ENCODE measurements at places on chromosomes 1 and 21. TPM values are rescaled to one million over a fixed set of nuclear protein-coding genes. Genes with fewer than 3 reads are reported as not detected.
A peak's percentile ranks its signal among the peaks of the same experiment; 100 is the strongest.

- DNase-seq = no peak
Observed at GRCh38 chr1:243786531-243786930, 63.5 kb downstream of the AKT3 start.

DNA sequence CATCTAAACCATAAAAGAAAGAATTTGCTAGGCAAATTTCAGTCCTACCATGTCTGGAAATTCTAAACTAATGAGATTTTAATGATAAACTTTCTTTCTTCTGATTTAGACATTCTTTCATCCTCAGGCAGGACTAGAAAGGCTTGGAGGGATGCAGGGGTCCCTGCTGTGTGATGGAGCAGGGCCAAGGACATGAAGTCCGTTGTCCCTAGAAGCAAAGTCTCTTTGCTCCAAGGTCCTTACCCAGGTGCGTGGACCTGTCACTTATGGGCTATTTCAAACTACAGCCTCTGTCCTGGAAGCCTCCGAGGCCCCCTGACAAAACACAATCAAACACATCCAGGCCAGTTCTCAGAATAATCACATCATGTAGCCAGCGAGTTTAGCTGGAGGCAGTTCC, 26.6 kb downstream of the URB1 start:
- no peak for DNase-seq

DNA sequence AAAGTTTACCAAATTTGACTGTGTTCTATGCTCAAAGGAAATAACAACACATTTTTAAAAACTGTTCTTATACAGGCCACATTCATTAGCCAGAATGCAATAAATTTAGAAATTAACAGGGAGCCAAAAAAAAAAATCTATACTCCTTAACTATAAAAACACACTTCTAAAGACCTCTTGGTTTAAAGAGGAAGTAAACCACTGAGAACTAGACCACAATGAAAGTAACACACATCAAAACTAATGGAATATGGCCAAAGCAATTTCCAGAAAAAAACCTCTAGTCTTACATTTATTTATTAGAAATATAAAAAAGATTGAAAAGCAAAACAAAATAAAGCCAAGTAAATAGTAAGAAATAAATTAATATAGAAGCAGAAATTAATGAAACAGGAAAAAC, 48.9 kb upstream of the GADD45A start:
- DNase-seq = no peak

DNA sequence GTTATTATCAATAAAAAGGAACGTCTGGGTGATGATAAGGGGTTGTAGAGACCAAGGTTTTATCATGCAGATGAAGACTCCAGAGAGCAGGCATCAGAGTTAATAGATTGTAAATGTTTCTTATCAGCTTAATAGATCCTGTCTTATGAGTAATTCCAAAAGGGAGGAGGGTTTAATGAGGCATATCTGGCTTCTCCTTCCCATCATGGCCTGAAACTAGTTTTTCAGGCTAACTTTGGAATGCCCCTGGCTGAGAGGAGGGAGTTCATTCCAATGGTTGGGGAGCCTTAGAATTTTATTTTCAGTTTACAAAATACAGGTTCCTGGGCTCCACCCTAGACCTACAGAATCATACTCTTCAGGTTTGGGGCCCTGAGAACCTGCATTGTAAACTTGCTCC, 13.5 kb downstream of the PLA2G2D start:
- peak; percentile 18 for DNase-seq

GRCh38 chr1:94746635-94747525, 73.3 kb upstream of the SLC44A3 start:
- no peak for DNase-seq

MAPKAPK2 gene
- total RNA-seq = 32.0 TPM

- DNase-seq = no peak
Observed at GRCh38 chr1:220803401-220804201, 16.9 kb downstream of the MTARC1 start.

DNA sequence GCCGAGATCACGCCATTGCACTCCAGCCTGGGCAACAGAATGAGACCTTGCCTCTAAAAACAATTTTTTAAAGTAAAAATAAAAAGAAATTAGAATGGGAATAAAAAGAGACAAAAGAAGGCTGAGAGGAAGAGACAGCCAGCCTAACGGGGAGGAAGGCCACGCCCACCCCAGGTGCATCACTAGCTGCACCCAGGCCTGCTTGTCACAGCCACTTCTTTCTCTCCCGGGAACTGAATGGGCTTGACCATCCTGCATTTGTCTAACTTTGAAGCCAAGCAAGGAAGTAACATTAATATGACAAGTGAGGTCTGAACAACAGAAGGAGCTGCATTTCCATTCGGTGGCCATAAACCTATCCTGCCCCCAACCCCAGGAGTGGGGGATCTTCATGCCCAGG, 20.8 kb upstream of the EFNA1 start:
- no peak for DNase-seq

DNA sequence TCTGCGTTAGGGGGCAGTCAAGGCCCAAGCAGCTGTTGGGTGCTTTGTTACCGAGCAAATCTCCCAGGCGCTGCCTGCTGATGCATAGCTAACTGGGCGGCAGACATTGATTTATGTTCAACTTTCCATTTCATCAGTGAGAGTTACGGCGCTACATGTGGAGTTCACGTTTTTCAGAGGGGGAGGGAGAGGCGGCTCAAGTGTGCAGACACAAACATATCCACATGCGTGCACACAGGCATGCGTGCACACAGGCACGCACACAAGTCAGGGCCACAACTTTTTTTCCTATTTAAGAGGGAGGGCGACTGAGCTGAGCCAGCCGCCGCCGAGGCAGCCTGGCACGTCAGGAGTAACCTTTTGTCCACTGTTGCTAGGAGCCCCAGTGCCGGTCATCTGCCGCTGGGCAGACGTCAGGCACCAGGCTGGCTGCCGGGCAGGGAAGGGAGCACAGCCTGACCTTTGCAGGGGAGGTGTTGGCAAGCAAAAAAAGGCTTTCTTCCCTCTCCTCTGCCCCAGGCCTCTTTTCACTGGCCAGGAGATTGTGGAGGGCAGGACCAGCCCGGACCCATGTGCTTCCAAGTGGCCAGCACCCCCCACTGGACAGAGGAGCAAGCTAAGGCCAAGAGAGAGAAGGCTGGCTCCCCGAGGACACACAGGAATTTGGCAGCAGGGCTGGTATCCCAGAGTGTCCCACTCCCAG, 73.3 kb downstream of the MRPL37 start:
- DNase-seq = peak; percentile 83

- no peak for DNase-seq
Observed at GRCh38 chr1:207414606-207415108, 39.5 kb upstream of the CR2 start.

CFHR3 gene
- total RNA-seq = not detected

DNA sequence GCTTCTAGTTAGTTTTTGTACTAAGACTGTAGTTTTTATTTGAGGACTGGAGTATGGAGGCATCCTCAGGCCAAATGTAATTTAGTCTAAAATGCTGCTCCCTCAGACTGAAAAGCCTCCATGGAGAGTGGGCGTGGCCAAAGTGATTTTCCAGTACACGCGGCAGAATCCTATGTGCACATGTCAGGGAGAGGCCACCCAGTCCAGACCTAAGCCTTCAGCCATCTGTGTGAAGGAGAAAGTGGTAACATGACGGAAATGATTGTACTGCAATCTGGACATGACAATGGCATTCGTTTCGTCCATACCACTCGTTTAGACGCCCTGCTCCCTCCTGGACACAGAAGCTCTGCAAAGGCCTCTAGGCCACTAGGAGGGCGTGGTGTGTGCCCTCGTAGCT, 56.2 kb downstream of the PCP4 start:
- DNase-seq = no peak

XCL2 gene
- total RNA-seq = not detected

DNA sequence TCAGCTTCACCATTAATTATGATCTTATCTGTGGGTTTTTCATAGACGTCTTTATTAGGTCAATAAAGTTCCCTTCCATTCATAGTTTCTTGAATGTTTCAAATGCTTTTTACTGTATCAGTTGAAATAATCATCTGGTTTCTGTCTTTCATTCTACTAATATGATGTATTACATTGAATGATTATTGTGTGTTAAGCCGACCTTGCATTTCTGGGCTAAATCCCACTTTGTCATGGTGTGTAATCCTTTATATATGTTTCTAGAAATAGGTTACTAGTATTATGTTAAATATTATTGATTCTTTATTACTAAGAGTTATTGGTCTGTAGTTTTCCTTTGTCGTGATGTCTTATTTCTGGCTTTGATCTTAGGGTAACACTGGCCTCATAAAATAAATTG, 134.9 kb downstream of the FASLG start:
- no peak for DNase-seq

IL24 gene
- 0.11 TPM for total RNA-seq

- peak; percentile 75 for DNase-seq
Observed at GRCh38 chr1:172359491-172359999, 60.9 kb upstream of the C1orf105 start.

PLA2G2A gene
- total RNA-seq = not detected

GRCh38 chr1:61056573-61057439, 25.6 kb upstream of the NFIA start:
- peak; percentile 57 for DNase-seq

DNA sequence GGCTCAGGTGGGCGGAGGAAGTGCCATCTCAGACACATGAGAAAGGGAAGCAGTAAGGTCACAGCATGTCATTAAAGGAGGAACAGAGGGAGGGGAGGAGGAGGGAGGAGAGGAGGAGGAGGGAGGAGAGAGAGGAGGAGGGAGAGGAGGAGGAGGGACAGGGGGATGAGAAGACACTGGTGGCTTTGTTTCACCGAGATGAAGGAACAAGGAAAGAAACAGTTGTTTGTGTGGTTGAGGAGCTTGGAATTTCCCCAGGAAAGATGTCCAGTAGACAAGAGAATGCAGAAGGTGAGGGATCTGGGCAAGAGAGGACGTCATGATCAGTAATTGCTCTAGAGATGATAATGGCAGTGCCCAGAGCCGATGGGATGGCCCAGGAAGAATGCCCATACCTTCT, 97.7 kb downstream of the AJAP1 start:
- DNase-seq = no peak

DNA sequence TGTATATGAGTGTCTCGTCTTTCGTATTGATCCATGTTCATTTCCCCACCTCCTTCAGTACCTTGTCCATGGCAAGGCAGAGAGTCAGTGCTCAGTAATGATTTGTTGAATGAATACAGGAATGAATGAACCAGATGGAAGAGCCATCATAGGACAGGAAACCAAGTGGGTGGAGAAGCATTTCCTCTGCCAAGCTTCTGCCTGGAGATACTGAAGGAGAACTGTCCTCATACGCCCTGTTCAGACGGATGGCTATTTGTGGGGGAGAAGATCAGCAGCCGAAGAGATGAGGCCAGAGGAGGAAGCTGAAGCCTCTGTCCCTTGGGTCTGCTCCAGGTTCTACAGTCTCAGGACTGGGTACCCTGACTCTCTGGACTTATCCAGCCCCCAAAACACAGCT, 5.8 kb downstream of the FAM43B start:
- DNase-seq = no peak

- no peak for DNase-seq
Observed at GRCh38 chr1:36669262-36669661, 186.5 kb upstream of the CSF3R start.

LRRC38 gene
- not detected for total RNA-seq

DNA sequence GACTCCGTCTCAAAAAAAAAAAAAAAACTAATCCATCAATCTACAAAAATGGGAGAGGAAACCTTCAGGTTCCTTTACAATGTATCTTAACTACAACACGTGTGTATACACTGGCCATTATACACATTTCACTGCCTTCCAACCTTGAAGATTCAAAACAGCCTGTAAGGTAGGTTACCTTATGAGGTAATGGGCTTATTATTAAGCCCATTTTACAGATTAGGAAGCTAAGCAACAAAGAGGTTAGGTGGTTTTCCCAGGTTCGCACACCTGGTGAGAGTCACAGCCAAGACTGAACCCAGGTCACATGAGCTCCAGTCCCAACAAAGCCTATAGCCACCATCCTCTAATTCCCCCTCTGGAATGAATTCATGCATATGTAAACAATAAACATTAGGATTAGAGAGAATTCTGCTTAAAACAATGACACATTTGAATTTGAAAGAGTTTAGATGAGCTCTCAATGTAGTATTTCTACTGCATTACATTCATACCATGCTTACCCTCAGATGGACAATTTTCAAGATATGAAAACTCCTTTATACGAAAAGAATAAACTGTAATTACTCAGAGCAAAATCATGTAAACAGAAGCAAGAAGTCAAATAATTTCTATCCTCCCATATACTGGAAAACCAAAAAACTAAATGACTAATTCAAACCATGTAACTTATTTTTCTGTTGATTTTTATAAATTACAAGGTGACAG, 54.8 kb downstream of the EIF4G3 start:
- no peak for DNase-seq

DNA sequence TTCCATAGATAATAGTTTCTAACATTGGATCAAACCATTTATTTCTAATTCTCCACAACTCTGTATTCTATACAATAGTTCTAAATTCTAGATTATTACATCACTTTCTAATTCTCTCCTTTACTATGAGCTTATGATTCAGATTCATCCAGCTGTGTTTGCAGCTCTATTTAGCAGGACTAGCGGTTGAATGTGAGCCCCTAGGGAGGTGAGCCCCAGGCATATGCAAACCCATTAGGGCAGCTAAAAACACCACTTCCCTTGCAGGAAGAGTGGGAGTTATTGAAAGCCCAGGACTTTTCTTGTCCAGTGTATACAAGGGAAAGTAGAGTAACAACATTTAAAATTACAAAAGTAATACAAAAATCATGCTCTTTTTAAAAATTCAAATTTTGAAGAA, 56.9 kb downstream of the KRTAP19-8 start:
- no peak for DNase-seq

DNA sequence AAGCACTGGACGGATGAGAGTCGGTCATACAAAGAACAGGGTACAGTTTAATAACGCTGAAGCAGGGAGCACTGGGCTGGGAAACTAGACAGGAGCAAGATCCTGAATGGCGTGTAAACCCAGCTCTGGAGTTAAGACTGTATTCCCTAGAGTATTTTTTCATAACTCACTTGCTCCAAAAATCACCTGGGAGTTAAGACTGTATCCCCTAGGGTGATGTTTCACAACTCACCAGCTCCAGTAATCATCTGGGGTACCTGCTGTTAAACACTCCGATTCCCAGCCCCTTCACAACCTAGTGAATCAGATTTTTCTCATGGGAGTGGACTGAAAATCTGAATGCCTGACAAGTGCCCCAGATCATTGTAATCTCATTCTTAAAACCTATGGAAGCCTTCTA, 123.2 kb downstream of the MAB21L3 start:
- DNase-seq = no peak

BTBD8 gene
- 2.3 TPM for total RNA-seq

DNA sequence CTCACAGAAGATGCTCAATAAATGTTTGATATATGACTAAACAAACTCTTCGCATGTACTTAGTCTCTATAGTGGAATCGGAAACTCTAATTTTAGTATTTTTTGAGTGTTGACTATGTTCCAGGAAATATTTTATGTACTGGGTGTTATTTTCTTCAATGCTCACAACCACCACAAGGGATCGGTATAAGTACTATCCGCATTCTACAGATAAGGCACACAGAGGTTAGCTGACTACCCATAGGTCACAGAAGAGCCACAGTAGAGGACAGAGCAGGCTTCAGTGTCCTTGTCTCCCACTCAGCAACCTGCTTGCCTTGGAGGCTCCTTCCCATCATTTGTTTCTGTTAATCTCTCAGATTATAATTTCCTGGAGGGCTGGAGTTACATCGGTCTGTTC, 451.3 kb downstream of the OMA1 start:
- no peak for DNase-seq

GRCh38 chr1:27357281-27358037, 9.3 kb downstream of the MAP3K6 start:
- DNase-seq = peak; percentile 70

Measured in Daoy (cell line).